Stimulated activated CD4-positive, alpha-beta T cell treated with anti-CD3 and anti-CD28 coated beads, Interleukin-4, amount 100 ng/mL, for 1 hour (primary cell): ENCODE measurements at places on chromosomes 4 and X.
A peak's percentile ranks its signal among the peaks of the same experiment; 100 is the strongest.

DNA sequence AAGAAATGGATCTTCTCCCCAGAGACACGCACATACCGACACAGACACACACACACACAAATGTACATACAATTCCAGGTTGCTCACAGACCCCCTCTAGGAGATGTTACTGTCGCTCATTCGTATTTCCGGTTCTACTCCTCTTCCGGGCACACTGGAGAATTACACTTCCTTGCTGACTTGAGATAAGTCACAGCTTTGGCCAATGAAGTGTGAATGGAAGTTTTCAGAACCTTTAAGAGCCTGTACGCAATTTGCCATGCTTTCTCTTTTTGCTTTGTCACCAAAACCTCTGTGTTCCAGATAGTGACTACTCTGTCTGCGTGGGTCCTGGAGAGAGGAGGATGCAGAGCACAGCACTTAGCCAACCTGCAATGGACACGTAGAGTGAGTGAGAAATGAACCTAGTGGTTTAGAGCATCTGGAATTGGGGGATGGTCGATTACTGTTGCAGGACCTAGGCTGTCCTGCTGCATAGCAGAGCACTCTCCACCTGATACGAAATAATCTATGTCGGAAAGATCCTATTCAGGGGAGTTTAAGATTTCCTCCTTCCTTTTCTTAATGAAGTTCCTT is 239.5 kb upstream of the TET2 start:
- DNase-seq, result no peak

DNA sequence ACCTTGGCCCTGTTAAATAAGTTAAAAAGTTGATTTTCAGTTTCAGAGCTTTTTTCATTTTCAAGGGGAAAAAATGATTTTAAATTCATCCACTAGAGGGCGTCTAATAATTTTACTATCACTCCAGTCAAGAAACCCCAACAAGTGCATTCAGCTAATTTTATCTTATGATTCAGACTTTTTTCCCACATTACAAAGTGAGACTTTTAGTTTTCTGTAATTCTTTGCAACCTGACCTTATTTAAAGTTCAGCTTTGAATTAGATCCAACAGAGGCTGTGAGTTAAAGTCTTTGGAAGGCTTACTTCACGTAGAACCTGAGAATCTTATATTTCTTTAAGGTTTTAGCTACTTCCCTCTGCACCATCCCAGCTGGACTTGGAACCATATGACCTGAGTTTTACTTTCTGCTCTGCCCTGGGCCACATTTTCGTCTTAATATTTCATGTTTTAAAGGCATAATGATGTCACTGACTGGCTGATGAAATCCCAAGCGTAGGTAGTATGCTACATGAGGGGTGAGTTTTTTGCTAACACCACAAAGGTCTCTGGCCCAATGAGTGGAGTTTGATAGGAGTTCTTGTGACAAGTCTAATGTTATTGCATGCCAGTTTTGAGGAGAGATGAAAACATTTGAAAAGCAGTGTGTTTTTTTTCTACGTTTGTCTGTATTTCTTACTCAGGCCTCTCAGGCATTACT is 7.2 kb downstream of the GNRHR start:
- DNase-seq, result no peak

GRCh38 chr4:1855333-1856070 is 454 bp downstream of the LETM1 start:
- DNase-seq, result peak; percentile 26

DNA sequence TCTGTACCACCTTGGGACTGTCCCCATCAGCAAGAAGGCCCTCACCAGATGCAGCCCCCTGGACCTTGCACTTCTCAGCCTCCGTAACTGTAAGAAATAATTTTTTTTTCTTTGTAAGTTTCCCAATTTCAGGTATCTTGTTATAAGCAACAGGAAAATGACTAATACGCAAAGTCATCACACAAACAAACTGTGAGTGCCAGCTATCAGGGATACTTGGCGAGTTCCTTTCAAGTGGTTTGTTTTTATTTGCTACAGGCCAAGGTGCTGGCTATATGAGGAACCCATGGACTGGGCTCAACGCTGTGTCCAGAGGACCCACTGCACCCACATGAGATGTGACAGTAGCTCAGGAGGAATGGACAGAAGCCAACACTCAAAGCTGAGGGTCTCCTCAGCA is 11.5 kb upstream of the GPM6B start:
- DNase-seq, result no peak

DNA sequence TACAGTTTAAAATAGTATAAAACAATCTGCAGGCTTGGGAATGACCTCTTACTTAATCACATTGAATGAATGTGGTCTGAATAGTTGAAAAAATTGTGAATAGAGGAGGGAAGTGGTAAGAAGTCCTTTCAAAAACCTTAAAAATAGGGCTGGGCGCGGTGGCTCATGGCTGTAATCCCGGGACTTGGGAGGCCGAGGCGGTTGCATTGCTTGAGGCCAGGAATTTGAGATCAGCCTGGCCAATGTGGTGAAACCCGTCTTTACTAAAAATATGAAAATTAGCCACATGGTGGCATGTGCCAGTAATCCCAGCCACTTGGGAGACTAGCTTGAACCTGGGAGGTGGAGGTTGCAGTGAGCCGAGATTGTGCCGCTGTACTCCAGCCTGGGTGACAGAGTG is 36.5 kb downstream of the HERC3 start:
- DNase-seq, result no peak

DNA sequence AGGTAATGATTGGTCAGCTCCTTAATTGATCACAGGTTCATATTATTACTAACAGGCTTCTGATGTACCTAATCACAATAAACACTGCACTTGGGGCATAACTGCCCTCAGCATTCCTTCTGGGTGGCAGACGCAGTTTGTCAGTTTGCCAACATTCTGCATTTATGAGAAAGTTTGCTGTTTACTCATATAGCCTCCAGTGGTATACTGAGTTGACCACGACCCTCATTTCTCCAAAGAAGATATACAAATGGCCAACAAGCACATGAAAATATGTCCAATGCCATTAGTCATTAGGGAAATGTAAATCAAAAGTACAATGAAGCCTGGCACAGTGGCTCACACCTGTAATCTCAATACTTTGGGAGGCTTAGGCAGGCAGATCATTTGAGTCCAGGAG is 26.3 kb downstream of the EFHC2 start:
- no peak for DNase-seq

DNA sequence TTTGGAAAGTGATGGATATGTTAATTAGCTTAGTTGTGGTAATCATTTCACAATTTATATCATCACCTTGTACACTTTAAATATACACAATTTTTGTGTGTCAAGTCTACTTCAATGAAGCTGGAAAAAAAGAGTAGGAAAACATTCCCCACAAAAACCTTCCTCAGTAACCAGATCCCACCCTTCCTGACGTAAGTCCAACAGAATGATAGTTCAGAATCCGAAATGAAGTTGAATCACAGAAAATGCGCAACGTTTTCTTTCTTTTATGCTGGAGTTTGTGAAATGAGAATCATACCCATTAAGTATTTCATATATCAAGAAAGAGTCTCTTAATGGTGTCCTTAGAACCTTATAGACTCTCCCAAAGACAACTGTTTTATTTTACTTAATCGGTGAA is 292.9 kb downstream of the USP46 start:
- no peak for DNase-seq

- no peak for DNase-seq
Measured at GRCh38 chr4:113541933-113542332, 219.6 kb downstream of the CAMK2D start.

- no peak for DNase-seq
Measured at GRCh38 chr4:30867427-30867826, 147.3 kb downstream of the PCDH7 start.

DNA sequence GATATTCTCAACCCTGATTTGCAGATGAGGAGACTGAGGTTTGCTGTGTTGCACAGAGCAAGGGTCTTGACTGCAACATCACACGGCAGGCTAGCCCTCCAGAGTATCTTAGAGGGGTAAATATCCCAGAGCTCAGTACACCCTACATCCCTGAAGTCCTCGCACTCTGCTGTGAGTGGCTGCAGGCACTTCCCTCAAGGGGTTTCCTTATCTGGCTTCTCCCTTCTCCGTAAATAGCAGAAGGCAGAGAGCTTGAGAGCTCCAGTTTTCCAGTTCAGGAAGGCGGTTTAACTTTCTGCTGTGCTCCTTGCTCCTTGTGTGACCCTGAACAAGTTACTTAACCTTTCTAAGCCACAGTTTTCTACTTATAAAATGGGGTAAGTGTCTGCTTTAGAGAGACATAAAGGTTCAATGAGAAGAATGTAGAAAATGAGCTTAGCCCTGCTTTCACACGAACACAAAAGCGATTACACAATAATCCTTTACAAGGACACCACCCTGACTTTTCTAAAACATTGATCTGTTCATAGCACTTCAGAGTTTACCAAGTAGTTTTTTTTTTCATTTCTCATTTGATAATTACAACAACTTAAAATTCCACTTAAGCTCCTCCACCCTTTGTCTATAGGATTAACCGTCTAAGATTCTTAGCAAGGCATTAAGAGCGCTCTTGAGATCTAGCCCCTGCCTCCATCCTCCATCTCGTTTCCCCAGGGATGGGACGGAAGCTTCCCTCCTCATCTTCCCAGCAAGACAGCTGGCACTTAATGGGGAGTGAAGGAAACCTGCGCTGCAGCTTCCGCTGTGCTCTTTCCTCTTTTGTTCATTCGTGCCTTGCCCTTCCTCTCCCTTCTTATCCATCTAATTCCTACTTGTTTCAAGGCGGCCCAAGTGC is 68.4 kb downstream of the TAPT1 start:
- DNase-seq, result no peak

GRCh38 chr4:88033309-88033708 is 25.9 kb downstream of the PKD2 start:
- DNase-seq, result no peak

DNA sequence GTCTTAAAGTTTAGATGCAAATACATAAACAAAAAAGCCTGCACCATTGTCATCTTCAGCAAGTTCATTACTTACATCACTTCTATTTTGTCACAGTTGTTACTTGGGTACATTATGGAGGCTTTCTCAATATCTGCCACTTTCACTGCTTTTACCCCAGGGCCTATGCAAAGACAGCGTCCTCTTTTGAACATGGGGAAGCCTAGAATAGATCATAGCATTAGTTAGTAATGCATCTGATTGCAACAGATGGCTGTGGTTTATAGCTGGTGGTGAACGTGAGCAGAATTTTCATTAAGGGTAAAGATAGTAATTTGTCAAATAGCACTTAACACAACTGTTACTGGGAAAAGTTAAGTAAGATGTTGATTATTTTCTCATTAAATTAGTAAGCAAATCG is 729 bp downstream of the CXCL11 start:
- DNase-seq, result no peak

DNA sequence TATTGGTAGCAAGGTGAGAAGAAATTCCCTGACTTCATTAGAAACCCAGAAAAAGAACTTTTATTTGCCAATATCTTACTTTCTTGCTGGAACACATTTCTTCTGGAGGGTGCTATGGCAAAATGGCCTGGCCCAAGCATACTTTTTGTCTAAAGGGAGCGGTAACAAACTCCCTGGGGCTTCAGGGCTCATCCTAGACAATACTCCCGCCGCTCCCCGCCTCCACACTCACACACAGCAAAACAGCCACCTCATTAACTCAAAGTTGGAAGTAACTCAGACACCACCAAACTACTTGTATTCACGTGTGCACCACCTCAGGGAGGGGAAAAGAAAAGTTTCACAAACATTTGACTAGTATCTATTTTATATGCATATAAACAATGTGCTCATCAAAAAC is 75.7 kb downstream of the IGSF1 start:
- DNase-seq, result no peak

DNA sequence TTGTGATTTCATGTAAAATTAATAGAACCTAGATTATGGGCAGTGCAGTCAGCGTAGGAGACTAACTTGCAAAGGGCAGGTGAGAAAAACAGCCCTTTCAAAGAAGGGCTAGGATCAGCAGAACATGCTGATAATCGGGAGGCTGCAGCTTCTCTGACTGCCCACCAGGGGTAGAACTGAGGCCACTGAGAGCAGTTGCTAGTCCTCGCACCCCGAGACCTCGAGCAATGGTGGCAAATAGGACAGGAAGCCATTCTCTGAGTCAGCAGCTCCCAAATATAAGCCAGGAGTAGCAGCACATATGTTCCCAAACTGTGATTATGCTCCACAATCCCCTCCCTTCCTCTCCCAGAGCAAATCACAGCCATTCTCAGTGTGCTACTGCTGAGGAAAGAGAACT is 186.5 kb downstream of the MSL3 start:
- DNase-seq, result no peak

DNA sequence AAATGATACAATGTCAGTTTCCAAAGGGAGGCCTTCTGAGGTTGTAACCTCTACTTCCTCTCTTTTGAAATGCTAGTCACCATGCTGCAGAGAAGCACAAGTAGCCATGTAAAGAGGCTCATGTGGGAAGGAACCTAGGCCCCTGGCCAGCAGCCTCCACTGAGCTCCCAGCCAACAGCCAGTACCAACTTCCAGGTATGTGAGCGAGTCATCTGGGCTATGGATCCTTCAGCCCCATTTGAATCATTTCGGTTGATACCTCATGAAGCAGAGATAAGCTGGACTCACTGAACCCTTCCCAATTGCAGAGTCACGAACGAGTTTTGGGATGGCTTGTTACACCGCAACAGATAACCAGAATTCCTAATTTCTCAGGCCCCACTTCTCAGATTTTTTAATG is 187.0 kb upstream of the LDB2 start:
- DNase-seq, result no peak

GRCh38 chr4:39235696-39236095 is 53.4 kb downstream of the WDR19 start:
- no peak for DNase-seq

DNA sequence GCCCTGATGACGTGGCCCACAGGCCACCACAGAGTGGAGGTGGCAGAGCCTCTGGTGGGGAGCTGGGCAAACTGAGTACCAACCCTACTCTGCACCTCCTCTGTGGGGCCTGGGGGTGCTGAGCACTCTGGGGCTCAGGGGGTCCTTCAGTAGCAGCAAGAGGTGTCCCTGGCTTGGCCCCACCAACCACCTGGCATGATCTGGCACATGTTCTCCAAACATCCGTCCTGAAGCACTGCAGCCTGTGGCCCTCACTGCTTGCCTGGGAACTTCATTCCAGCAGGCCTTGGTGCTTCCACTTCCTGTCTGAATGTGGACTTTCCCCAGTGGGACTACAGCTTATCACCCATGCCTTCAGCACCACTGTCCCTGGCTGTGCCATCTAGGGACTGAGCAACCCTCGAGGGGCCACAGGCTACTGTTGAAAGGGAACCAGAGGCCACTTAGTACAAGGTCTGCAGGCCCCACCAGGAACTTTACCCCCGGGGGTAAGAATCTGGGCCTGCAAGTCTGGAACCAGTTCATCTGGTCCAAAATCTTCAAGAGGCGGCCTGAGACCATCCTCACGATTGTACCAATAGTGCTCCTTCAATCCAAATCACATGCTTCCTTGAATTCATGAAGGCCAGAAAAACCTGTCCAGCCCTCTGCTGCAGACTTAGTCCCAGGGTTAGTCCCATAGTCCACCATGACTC is 13.2 kb downstream of the TNIP2 start:
- no peak for DNase-seq

- DNase-seq, result no peak
Measured at GRCh38 chrX:68666580-68666979, 19.1 kb downstream of the STARD8 start.

- no peak for DNase-seq
Measured at GRCh38 chr4:117481742-117482141, 396.4 kb upstream of the TRAM1L1 start.

GRCh38 chr4:138576684-138577083 is 334.5 kb upstream of the SLC7A11 start:
- DNase-seq, result no peak

- DNase-seq, result no peak
Measured at GRCh38 chrX:4655743-4656142, 942.3 kb upstream of the PRKX start.
